Anterior cingulate cortex (tissue), 58 donors: ENCODE measurements at places on chromosomes 5 and 9.

GRCh38 chr9:136098844-136099243, 3.8 kb upstream of the NACC2 start:
- DNase-seq = no peak

DNA sequence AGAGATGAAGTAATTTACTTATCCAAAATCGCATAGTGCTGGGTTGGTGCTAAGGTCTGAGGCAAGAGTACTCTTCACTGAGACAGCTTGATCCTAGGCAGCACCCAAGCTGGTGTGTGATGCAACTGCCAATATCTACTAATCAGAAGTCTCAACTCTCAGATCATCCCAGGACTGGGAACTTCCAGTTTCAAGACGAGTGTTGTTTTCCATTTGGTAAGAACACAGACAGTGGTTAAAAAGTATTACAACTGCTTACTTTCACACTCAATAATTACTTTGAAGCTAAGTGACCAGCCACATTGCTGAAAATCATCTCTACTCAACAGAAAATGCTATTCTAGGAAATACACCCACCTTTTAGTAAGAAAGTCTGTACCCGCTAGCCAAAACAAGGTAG, 45.3 kb downstream of the FBXW11 start:
- no peak for DNase-seq

- no peak for DNase-seq
Observed at GRCh38 chr5:138677782-138678181, 75.4 kb upstream of the CTNNA1 start.

DNA sequence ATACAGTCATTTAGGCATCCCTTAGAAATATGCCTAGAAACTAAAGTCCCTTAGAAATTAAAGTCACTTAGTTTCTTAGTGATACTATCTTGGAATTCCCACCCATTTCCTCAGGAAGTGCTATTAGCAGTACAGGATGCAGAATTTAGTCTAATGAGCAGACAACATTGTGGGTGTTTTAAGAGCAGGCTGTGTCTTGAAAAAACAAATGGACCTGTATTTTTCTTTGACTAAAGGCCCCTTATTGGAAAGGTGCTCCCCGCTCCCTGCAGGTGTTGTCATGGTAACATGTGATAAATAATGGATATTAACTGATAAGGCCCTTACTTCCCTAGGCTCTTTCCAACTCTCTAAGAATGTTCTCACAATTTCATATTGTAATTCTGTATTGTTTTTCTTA, 38.8 kb upstream of the STARD4 start:
- DNase-seq = no peak

DNA sequence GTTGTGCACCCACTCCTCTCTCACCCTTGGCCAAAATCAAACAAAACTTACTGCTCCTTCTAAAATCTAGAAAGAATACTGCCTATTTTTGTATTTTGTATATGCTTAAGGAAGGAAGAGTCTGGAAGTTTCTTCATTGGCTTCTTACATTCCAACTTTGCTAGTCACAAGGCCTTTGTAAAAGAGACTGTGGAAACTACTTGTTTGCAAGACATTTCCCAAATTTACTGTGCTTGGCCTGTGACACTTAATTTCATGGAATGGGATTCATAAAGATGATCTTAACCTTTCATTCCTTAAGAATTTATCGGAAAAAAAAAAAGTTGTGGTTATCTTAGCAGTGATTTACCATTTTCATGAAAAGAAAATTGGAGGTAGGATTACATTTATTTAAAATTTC, 208.9 kb downstream of the VPS13A start:
- no peak for DNase-seq

- no peak for DNase-seq
Observed at GRCh38 chr5:39876146-39876545, 451.4 kb upstream of the DAB2 start.

DNA sequence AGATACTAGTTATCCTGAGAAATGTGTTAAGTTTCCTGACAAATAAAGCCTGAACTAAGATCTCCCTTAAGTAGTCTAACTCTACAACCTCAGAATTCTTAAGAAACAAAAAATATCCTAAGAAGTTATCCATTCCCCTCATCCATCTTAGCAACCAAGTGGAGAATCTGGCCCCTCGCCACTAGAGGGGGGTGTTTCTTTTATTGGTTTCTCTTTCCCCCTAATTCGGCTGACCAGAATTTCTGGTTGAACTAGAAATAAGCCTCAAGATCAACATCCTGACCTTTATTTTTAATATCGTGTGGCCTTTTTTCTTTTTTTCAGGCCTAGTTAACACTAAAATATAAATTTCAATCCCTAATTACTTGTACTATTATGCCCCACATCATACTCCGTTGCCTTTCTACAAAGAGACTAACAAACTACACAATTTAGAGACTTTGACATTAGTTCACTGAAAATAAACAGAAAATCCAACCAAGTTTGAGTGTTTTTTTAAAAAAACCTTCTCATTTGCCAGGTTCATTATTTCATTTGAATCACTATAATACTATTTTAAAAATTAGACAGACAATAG, 14.3 kb upstream of the NR4A3 start:
- DNase-seq = no peak

DNA sequence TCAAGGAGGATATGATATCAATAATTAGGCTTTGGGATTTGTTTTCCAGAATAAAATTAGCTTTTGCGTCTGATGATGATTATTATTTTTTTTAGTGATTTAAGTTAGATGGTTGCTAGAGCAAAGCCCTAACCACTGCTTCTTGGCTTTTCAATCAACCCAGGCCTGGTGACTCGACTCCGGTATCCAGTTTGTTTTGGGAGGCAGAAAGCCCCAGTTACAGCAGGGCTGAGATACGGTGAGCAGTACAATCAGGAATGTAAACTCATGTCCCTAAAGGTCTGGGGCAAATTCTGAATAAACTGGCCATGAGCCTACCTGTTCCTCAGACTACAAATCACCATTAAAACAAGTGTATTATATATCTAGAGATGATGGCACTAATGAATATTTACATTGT, 24.4 kb upstream of the CYFIP2 start:
- DNase-seq = no peak
